ENCODE measurements at places on chromosomes 1 and 21.

DNA sequence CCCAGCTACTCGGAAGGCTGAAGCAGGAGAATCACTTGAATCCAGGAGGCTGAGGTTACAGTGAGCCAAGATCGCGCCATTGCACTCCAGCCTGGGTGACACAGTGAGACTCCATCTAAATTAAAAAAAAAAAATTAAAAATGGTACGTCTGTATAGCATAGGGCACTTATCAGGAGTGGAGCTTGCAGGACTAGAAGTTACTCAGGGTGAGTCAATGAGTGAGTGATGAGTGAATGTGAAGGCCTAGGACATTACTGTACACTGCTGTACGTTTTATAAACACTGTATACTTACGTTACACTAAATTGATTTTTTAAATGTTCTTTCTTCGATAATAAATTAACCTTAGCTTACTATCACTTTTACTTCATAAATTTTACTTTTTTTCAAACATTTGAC lies 183.6 kb downstream of the NR5A2 start:
- DNase-seq: no peak

GRCh38 chr1:102724741-102725140 lies 383.6 kb downstream of the COL11A1 start:
- no peak for DNase-seq

DNA sequence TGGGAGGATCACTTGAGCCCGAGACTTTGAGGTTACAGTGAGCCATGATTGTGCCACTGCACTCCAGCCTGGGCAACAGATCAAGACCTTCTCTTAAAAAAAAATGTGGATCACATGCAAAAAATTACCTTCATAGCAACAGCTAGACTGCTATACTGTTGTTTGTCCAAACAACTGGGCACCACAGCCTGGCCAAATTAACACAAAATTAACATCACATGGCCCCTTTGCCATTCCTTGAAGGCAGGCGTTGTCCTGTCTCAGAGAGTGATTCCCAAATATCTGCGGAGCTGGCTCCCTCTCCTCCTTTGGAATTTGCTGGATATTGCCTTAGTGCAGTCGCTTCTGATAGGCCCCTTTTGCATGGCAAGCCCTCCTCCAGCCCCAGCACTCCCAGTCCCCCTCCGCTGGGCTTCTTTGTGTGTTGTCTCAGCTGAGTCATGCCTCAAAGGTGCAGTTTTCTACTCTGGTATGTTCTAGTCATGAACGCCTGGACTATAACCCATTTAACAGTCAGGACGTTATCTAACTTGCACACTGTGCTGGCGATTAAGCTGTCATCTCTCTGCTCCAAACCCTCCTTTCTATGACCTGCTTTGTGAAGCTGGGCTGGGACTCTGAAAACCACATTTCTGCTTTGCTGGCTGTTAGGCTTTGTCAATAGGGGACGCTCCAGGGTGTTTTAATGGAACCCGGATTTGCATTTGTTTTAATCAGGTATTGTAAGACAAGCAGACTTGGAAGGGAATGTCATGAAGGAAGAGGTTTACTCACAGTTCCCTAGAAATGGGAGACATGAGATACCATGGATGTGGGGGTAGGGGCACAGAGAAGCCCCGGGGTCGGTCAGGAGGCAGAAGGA lies 20.1 kb upstream of the HPCAL4 start:
- no peak for DNase-seq

GRCh38 chr1:6329396-6329795 lies 64.2 kb downstream of the ACOT7 start:
- no peak for DNase-seq

DNA sequence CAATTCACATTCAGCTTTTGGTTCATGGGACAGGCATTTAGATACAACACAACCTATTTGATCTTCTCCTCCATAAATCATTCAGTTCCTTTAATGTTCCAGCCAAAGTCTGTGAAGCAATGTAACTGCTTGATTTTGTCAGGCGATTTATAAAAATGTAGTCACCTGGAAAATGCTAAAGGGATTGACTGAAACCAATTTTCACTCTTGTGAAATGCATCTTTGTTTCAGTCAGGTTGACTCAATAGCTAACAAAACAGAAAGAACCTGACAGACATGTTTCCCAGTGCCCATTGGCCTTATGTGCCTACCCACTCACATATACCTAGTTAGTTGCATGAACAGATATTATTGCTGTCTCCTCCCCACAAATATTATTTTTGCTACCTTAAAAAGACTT lies 335.7 kb downstream of the CHRM3 start:
- no peak for DNase-seq

- no peak for DNase-seq
These were observed 55.6 kb downstream of the TNR start for GRCh38 chr1:175687622-175688415.

- no peak for DNase-seq
These were observed 30.0 kb downstream of the DNASE2B start for GRCh38 chr1:84428235-84428634.

GRCh38 chr1:243336163-243336562 lies 80.3 kb downstream of the SDCCAG8 start:
- DNase-seq: no peak

- no peak for DNase-seq
These were observed 121.2 kb upstream of the KCNJ6 start for GRCh38 chr21:38037416-38037815.

DNA sequence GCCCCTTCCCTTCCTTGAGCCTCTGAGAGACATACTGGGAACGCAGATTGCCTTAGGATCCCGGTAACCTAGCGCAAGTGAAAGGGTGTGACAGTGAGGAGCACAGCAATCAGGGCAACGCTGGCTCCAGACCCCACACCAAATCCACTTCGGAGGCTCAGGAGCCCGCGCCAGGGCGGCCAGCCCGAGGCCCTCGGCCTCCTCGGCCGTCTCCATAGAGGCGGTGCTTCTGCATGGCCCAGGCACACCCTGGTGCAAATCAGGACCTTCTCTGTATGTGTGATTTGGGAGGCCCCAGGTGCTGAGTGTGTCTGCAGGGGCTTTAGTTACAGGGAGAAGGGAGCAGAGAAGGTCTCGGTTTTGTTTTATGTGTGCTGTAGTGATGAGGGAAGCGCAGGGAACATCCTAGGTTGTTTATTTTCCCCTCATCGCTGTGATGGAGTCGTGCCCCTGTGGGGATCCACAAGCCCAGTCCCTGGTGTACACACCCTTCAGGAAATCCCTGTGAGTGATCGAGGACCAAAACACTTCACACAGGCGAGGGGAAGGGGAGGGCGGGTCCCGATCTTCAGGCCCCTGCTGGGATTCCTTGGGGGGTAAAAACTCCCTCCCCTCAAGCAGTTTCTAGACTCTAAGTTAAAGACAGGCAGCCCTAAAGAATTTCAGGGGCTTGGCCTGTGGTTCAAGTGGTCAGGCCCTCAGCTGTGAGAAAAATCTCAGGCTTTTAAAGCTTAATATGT lies 9.4 kb downstream of the KIAA1614 start:
- DNase-seq: no peak
